Fibroblast of villous mesenchyme (primary cell): ENCODE measurements at places on chromosomes 4 and X.
A peak's percentile ranks its signal among the peaks of the same experiment; 100 is the strongest.

GRCh38 chr4:77104791-77105540, 29.2 kb upstream of the CCNI start:
- DNase-seq, result peak; percentile 40

DNA sequence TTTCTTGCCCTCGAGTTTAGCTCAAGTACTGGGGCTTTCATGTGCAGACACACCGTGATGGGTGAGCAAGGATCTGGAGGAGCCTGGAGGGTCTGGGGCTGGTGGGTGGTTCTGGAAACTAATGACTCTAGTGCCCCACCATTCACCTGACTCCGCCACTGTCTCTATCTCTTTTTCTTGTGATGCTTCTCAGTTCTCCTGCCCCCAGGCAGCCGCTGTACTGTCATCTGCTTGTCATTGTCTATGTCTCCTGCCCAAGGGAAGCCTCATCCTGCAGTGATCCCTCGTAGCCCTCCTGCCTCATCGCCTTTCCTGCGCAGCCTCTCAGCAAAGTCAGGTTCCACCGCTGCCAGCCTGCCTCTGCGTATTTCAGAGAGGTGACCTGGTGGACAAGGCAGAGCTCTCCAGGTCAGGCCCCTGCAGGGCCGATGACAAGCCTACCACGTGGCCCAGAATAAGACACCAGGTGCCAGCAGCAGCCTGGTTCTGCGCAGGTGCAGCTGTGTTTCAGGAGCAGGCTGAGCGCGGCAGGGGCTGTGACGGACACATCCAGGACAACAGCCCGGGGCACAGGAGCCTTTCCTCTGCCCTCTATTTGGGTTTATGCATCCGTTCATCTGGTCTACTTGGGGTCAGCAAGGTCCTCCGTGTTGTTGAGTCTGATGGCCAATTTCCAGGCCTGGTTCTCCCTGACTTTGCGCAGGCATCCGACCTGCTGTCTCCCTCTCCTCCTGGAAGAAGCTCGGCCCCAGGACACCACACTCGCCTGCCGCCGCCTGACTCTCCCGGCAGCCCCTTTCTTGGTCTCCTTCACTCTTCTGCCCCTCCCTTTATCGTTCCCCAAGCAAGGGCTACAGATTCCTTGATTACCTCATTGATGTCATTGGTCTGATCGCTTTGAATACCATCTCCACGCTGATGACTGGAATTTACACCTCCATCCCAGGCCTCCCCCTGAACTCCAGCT, 30.9 kb upstream of the CDKN2AIP start:
- no peak for DNase-seq

GRCh38 chrX:26722666-26723428, 506.9 kb downstream of the MAGEB5 start:
- DNase-seq, result no peak

DNA sequence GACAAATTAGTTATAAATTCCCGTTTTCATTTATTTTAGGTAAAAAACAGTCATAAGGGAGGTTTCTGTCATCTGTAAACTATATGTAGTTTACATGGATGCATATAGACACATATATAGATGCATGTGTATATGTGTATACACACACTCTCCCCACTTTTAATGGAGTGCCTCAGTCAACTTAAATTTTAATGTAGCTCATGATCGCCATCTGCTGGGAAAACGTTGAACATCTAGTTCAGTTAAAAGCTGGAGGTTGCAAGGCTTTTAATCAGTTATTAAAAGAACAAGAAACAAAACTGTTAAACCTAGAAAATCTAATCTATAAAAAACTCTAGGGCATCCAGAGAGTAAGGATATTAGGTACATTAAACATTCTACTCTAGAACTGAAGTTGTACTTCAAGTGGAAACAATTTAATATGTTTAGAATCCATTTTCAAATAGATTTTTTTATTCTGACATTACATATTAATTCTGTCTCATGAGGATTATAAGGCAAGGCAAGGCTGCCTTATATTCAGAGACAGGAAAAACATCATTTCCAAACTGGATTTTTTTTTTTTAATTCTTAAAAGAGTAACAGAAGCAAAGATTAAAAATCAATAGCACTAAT, 122.6 kb downstream of the SHISA3 start:
- peak; percentile 55 for DNase-seq

DNA sequence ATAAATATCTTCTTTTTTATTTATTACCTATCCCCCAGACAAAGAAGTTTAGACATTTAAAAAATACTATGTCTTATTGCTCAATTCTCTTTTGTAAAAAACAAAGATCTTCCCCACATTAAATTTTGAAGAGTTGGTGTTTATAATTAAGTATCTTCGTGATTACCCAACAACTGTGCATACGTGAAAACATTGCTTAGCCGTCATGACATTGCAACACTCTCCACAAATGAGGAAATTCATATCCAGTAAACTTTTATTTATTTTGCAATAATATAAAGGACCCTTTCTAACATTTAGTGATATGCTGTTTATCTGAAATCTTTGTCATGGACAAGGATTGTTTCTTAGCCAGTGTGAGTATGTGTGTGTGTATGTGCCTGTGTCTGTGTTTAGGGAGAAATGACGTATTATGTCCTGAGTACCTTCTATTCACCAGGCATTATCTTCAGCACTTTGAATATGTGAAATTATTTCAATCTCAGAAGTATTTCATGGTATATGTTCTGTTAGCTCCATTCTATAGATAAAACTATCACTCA, 26.1 kb upstream of the EREG start:
- DNase-seq, result peak; percentile 92

DNA sequence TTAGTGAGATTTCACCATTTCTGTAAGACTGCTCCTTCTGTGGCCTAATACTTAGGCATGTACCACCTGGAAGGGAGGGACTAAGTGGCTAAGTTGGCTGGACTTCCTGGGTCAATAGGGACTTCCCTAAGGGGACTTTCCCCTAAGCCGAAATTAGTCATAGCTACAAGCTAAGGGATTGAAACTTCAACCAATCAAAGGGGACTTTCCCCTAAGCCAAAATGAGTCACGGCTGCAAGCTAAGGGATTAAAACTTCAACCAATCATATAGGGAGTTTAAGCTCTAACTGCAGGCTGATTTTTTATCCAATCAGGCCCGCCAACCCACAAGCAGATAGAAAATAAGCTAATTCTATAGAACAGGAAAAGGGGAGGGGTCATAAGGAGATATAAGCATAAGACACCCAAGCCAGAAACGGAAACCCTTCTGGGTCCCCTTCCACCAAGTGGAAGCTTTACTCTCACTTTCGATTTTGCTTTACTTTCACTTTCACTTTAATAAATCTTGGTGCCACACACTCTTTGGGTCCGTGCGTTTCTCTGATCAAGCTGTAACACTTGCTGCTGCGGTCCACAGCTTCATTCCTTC, 382.8 kb downstream of the KLHL4 start:
- no peak for DNase-seq

DNA sequence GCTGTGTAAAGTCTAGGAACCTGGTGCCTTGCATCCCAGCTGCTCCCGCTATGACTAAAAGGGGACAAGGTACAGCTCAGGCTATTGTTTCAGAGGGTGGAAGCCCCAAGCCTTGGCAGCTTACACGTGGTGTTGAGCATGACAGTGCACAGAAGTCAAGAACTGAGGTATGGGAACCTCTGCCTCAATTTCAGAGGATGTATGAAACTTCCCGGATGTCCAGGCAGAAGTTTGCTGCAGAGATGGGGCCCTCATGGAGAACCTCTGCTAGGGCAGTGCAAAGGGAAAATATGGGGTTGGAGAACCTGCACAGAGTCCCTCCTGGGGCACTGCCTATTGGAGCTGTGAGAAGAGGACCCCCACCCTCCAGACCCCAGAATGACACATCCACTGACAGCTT, 76.6 kb downstream of the DDX60 start:
- no peak for DNase-seq

DNA sequence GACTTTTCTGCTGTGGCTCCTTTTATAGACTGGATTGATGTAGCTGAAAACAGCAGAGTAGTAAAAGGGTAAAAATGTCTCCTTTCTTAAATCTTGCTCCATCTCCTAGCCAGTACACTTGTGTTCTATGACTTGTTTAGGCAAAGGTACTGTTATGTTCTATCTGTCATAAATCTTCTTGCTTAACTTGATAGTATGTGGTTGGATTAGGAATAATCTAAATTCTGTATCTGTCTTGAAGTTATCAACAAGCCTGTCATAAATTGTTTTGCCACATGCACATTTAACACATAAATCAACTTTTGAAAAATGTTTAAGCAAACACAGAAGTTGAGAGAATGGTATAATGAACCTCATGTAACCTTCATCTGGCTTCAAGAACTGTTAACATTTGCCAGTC, 157.0 kb downstream of the FRAS1 start:
- DNase-seq, result peak; percentile 26

- no peak for DNase-seq
Observed at GRCh38 chrX:111254896-111255693, 15.2 kb downstream of the CAPN6 start.

DNA sequence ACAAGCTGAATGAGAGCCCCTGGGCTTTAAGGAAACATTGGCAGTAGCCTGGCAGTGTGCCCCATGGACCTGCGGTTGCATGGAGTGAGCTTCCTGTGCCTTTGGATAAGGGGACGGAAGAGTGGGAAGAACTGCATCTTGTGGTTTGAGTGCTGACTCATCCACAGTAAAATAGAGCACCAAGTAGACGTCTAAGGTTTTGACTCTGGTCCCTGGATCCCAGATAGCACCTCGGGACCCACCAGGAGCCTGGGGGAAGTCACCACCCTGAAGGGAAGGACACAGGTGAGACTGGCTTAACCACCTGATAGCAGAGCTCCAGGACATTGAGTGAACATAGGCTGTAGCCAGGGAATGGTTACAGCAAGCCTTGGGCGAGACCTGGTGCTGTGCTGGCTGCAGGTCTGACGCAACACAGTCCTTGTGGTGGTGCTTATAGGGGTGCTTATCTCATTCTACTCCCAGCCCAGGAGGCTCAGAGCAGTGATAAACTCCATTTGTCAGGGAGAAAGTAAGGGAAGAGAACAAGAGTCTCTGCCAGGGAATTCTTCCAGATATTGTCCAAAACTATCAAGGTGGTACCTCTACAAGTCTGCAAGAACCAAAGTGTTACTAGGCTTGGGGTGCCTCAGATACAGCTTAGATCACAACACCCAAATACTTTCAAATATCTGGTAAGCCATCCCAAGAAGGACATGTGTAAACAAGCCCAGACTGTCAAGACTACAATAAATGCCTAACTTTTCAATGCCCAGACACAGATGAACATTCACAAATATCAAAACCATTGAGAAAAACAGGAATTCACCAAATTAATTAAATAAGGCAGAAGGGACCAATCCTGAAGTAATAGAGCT, 123.6 kb upstream of the TET2 start:
- peak; percentile 78 for DNase-seq

DNA sequence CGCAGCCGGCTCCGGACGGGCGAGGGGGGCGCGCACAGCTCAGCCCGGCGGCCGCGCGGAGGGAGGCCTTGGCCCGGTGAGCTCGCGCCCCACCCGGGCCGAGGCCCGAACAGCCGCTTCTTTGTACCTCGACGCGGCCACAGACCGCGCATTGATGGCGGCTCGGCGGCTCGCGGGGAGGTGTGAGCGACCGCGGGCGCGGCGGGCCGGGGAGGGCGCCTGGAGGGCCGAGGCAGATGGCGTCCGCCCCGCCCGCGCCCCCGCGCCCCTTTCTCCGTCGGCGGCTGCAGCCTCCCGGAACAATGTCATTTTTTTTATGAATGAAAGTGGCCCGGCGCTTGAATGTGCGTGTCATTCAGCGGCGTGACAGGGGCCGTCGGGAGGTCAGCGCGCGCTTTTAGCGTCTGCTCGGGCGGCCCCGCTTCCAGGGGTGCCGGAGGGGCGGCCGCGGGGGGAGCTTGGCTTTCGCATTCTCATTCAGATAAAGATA, 1.8 kb downstream of the FGFR3 start:
- no peak for DNase-seq

DNA sequence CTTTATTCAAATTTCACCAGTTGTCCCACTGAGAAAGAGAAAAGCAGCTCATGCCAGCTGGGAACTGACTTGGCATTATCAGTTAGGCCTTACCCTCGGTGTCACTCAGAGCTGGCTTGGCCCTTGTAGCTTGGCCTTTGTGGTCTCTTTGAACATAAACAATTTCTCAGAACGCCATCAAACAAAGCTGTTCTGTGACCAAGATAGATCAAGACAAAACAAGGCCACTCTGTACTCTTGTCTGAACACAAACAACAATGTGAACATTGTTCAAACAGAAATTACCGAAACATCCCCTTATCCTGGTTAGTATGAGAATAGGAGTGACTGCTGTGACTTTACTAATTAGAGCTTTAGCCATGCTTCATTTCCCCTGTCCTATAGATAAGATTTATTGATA, 57.2 kb downstream of the DIPK2B start:
- DNase-seq, result no peak

DNA sequence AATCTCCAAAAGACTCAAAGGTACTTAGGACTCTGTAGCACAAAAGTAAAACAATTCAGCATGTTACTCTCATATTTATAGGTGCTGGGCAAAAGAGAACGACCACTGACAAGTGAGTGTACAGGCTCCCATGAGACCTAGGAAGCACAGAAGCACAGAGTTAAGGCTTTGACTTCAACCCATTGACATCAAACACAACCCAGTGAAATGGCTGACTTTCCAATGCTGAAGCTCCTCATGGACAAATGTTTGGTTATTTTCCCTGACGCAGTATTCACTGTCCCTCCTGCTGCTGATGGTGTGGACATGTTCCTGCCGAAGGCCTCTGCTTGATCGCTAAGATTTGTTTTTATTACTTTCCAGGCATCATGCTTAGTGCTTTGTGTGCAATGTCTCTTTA, 148.7 kb downstream of the TSPAN5 start:
- peak; percentile 41 for DNase-seq

DNA sequence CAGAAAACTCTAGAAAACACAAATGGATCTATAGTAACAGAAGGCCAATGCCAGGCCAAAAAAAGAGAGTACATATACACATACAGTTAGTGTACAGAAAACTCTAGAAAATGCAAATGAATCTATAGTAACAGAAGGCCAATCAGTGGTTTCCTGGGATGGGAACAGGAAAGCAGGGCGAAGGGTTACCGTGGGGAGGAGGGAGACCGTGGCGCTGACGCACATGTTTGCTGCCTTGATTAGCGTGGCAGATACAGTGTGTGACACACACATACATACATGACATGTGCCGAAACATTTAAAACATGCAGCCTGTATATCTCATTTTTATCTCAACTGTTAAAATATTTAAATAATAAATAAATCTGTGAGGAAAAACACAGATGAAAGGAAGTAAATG, 14.7 kb downstream of the GAK start:
- DNase-seq, result peak; percentile 17

- no peak for DNase-seq
Observed at GRCh38 chrX:66042307-66043077, 2.6 kb upstream of the VSIG4 start.

DNA sequence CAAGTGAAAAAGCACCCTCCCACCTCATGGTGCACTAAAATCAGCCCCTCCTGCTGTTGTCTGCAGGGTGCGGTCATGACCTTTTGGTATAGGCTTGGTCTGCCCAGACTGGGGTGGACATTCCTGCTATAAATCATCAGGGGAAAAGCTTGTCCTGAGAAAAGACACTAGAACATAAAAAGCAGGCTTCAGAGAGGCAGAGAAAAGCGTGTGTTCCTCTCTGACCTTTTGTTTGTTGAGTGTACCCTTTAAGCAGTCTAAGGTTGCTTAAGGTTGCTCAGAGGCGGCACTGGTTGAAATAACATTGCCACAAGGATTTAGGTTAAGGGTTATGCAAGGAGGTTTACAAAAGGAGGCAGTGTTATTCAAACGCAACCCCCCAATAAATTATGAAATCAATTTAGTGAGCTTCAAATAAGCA, 43.5 kb downstream of the CCDC158 start:
- DNase-seq, result peak; percentile 16

- peak; percentile 7 for DNase-seq
Observed at GRCh38 chrX:122047261-122047660, 999.9 kb downstream of the GLUD2 start.
